ENCODE measurements at places on chromosomes 5 and 9.
A peak's percentile ranks its signal among the peaks of the same experiment; 100 is the strongest.

GRCh38 chr5:125528881-125529280 lies 782.4 kb upstream of the ZNF608 start:
- no peak for DNase-seq

DNA sequence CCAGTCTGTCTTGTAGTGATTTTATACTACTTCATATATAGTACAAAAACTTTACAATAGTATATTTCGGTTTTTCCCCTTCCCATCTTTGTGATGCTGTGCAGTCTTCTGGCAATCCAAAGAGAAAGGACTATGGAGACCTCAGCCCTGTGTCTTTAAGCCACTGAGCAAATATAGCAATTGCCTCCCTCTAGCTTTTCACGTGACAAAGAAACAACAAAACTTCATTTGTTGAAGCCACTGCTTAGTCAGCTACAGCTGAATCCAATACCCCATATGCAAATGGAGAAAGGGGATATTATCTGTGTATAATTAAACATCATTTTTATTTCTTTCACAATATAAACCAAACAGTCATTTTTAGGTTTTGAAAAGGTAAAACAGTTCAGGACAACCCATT lies 142.8 kb upstream of the STK32A start:
- DNase-seq, result no peak

DNA sequence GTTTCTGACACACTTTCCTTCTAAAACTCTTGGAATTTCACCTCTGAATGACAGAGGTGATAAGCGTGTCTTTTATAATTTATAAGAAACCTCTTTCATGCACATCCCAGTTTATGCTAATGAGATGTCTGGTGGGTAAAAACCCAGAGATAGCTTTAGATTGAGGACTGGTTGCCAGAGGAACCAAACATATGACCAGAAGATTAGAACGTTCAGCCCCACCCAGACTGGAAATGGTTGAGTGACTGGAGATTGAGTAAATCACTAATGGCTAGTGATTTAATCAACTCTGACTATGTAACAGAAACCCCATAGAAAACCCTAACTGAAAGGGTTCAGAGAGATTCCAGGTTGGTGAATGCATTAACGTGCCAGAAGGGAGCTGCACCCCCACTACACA lies 69.2 kb downstream of the CDH18 start:
- no peak for DNase-seq

DNA sequence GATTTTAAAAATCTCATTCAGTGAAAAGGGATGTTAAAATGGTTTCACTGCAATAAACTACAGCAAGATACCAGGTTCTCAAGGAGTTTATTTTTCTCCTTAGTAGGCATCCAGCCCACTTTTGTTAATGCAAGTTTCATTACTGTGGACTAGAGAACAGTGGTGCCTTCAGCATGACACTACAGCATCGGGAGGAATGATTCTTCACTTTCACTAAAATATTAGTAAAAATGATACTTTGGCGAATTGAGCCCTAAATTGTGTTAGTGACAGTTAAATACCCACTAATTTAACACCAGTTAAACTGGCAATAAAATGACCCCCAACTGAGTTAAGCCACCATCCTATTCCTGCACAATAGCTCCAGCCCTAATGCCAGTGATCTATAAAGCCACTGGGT lies 152.2 kb upstream of the MPDZ start:
- no peak for DNase-seq

- no peak for DNase-seq
Measured at GRCh38 chr9:6852243-6852963, 94.6 kb downstream of the KDM4C start.

- DNase-seq, result no peak
Measured at GRCh38 chr5:136984772-136985446, 514.2 kb downstream of the SPOCK1 start.

GRCh38 chr5:105868038-105868780 lies 1802.5 kb downstream of the EFNA5 start:
- DNase-seq, result no peak

GRCh38 chr5:2375757-2376250 lies 375.7 kb downstream of the IRX2 start:
- DNase-seq, result no peak

- no peak for DNase-seq
Measured at GRCh38 chr9:135228345-135228982, 141.0 kb downstream of the OLFM1 start.

- DNase-seq, result no peak
Measured at GRCh38 chr5:60821488-60822284, 22.4 kb downstream of the ELOVL7 start.

DNA sequence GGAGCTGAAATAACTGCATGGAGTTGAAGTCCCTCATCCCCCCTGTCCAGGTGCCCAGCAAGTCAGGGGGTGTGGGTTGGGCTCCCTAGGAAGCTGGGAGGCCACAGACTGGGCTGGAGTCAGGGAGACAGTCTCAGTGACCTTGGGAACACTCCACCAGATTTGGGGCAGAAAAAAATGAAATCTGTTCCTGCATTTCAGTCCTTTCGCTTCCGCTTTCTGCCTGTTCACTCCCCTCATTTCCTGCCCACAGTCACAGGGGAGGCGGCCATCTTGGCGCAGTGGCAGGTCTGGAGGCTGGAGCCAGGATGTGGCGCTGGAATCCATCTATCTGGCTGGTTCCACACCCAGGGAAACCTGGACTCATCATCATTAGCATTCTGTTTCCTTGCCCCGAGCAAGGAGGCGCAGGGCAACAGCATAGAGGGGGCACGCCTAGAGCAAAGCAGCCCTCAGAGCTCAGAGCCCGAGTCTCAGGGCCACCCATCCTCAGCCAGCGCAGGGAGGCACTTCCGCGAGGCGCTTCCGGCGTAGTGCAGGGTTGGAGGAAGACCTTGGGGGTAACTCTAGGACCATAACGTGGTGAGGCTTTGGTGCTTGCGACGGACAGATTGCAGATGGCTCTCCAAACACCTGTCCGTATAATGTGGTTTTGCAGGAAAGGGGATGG lies 86.2 kb upstream of the HSPA9 start:
- no peak for DNase-seq

GRCh38 chr5:9499498-9499876 lies 46.4 kb downstream of the SEMA5A start:
- no peak for DNase-seq

GRCh38 chr5:2277886-2278285 lies 395.2 kb upstream of the IRX4 start:
- DNase-seq, result no peak

DNA sequence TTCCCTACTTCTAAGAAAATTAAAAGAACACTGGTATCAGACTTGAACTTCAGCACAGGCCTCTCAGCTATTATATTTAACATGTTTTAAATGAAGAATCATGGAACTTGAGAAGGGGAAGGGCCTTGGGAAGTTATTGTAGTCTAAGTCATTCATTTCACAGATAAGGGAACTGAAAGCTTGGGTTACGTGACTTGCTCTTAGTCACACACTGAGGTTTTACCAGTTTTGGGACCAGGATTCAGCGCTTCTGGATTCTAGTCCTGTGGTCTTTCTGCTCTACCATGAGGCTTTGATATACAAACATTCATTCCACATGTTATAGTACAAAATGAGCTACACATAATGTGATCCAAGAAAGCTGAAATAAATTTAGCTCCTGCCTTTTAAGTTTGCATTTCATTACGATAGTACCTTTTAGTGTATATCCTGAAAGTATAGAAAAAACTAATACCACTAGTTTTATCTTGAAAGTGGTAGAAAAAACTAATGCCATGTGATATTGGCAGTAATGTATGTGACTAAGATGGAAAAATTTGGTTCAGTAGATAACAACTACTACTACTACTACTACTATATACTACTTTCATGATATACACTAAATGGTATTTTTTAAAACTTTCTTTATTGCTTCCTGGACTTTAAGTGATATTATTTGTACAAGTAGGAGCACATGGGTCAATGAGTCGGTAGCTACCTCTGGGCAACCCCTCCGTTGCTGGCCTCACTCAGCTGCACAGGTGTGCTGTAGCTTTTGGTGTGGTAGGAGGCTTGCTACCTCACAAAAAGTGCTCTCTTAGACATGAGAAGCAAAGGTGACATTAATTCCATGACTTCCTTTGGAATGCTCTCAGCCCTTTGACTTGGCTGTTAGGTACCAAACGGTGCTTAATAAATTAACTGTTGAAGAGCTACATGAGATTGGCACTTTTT lies 40.7 kb downstream of the F2RL2 start:
- peak; percentile 43 for DNase-seq

DNA sequence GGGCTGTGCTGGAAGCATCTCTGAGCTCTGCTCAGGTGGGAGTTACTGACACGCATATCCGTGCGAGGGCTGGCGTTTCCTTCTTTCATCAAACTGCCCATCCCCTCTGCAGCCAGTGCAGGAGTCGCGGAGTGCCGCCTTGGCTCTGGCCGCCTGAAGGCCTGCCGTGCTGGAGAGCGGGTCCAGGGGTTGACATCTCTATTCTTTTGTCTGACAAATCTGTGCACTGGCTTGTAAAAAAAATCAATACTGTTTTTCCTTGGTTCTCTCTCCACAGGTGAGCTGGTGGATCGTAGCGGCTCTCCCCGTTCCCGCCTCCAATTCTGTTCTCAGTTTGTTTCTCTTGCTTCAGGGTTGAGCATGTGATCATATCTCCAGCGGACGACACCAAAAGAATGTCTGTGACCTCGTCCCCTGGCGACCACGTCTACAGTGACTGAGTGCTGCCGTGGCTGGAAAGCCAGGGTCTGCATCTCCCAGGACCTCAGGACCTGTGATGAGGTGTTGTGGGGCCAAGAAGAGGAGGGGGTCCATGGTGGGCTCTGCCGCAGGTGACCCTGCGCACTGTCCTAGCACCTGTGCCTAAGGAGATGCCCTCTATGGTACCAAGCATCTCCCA lies 214.3 kb upstream of the IRX4 start:
- no peak for DNase-seq

- DNase-seq, result no peak
Measured at GRCh38 chr9:130884111-130884531, 12.5 kb downstream of the QRFP start.

DNA sequence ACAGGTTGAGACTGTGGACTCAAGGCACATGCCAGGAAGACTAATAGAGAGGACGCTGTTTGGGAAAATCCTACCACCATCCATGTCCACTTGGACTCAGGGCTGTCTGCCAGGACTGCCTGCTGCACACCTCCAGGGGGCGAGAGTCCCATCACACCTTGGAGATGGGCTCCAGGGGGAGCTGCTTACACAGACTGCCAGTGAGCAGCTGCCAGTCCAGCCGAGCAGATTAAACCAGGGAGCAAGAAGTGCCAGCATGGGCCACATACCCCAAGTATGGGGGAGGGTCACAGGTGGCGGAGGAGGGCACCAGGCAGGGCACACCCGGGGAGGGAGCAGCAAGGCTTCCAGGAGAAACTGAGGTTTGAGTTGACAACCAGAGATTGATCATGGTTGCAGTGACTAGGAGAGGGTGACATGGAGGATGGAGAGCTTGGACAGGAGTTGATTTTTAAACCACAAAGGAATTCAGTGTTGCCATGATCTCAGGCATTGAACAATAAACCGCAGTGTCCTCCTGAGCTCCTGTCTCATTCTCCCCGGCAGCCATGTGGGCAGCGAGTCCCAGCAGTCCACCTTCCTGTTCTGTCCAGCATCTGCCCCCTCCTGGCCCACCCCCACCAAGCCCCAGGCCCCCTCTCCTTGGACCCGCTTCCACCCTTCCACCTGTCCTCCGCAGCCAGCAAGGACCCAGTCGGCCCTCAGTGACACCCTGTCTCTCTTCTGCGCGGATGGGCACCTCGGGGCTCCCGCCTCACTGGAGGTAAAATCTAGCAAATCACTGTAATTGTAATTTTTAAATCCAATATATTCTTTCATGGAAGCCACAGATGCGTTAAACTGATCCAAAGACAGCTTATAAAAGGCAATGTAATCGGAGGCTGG lies 3.1 kb upstream of the VAV2 start:
- DNase-seq, result no peak

DNA sequence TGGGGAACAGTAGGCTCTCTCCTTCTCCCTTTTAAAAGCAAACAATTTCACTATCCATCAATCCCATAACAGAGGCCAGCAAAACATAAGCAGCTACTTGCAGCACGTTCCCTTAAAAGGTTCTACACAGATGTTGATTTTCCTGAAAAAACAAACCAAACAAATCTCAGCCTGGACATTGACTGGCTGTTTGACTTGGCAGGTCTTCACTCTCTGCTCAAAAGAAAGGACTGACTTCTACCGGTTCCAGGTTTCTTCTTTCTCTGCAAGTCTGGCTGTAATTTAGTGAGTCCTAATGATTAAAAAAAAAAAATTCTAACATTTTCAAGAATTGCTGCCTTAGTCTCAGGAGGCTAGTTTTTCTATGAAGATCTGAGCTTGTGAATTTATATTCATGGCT lies 203.1 kb upstream of the EFNA5 start:
- DNase-seq, result no peak

- no peak for DNase-seq
Measured at GRCh38 chr5:34738381-34738780, 82.3 kb downstream of the RAI14 start.

- DNase-seq, result no peak
Measured at GRCh38 chr9:84224246-84224645, 116.3 kb downstream of the SLC28A3 start.
